ENCODE measurements at places on chromosomes 16 and 17. TPM values are rescaled to one million over a fixed set of nuclear protein-coding genes. Genes with fewer than 3 reads are reported as not detected.

The CTRB1 gene
- not detected for total RNA-seq

The OMG gene
- 26.8 TPM for total RNA-seq

The KRT36 gene
- total RNA-seq, result not detected

The CD300LF gene
- total RNA-seq, result not detected

The UNKL gene
- total RNA-seq, result 6.3 TPM

The SNAI3 gene
- total RNA-seq, result 0.17 TPM

The UQCRC2 gene
- total RNA-seq, result 192 TPM

The USP31 gene
- 5.6 TPM for total RNA-seq

The NLRC3 gene
- total RNA-seq, result 0.17 TPM

The HAS3 gene
- total RNA-seq, result 0.26 TPM

The NOTUM gene
- 0.51 TPM for total RNA-seq

The CCDC200 gene
- not detected for total RNA-seq

The UTS2R gene
- total RNA-seq, result not detected

The KRTAP3-2 gene
- total RNA-seq, result not detected

The FTSJ3 gene
- total RNA-seq, result 86.5 TPM

The SERPINF2 gene
- total RNA-seq, result under 0.01 TPM

The CMTM4 gene
- 10.2 TPM for total RNA-seq

The TMEM107 gene
- total RNA-seq, result 15.4 TPM

The SOX15 gene
- total RNA-seq, result 0.50 TPM

The ZNF830 gene
- total RNA-seq, result 14.4 TPM

The HS3ST3B1 gene
- total RNA-seq, result 17.2 TPM

The CSF3 gene
- not detected for total RNA-seq

The CMTM1 gene
- total RNA-seq, result 1.5 TPM

The C16orf96 gene
- total RNA-seq, result under 0.01 TPM

The KRT12 gene
- total RNA-seq, result not detected

The KRTAP4-4 gene
- not detected for total RNA-seq

The SLFN14 gene
- total RNA-seq, result not detected

The WNK4 gene
- under 0.01 TPM for total RNA-seq

The CIBAR2 gene
- total RNA-seq, result not detected

The NOL3 gene
- 12.8 TPM for total RNA-seq

The DNASE1L2 gene
- 0.77 TPM for total RNA-seq

The ABCC12 gene
- total RNA-seq, result not detected

The SENP3 gene
- 65.5 TPM for total RNA-seq

The SLFN12 gene
- total RNA-seq, result 26.2 TPM

The KRTAP9-2 gene
- total RNA-seq, result not detected

The TEX19 gene
- not detected for total RNA-seq

The RNF157 gene
- total RNA-seq, result 0.51 TPM

The STH gene
- total RNA-seq, result not detected

The ATP2A1 gene
- total RNA-seq, result 0.33 TPM

The MT1F gene
- total RNA-seq, result 2.1 TPM

The CHD9NB gene
- total RNA-seq, result 3.6 TPM
